Neural progenitor cell (in vitro differentiated cells): ENCODE measurements at places on chromosomes 6 and 20. TPM values are rescaled to one million over a fixed set of nuclear protein-coding genes. Genes with fewer than 3 reads are reported as not detected.

DNA sequence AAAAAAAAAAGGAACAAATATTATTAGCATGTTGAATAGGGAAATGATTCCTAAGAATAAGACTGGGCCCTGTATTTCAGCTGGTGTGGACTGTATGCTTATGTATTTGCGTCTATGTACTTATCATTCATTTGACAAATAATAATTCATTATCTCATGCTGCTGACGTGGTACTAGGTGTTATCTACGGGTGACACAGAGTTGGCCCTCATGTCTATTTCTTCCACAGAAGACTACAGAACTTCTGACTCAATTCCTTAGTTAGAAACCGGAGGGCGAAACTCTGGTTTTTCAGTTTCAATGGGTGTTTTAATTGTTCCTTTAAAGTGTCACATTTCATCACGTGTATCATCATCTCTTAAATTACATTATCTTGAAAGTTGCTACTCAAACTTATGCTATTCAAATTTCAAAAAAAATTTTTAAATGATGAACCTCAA is 305.9 kb downstream of the CLIC5 start:
- no peaks in the 10 kb centered on the region for H3K27me3 ChIP-seq
- DNase-seq: no peak
- H3K36me3 ChIP-seq: no peaks in the 10 kb centered on the region
- H3K4me3 ChIP-seq: no peak overlapping the region

DNA sequence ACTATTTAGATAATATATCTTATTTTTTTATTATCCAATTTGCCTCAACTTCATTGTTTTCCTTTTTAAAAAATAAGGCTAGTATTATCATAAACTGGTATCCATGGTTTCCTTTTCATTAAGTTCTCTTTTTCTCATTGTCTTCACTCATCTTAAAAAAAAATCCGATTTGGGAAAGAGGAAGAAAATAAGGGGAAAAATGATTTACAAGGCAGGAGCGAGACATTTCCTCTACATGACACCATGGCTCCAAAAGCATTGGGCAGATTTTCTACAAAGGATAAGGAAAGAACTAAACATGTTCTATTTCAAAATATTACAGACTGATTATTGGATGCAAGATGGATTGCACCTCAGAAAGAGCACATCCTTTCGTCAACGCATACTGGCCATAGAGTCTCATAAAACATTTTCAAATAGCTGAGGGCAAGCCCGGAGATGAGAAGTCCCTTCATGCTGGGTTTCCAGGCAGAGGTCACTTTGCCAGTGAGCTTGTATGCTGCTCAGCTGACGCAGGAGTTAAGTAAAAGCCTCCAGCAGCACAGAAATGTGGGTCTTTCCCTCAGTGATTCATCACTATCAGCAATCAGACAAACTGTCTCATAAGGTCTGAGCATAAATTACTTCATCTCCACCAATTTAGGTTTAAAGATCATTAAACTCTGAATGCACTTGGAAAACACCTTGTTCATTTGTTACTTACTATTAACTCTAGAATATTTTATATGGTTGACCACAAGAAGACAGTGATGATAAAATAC is 129.0 kb upstream of the TNFAIP3 start:
- no peak for DNase-seq
- H3K4me3 ChIP-seq: no peak overlapping the region
- no peak overlapping the region for H3K27ac ChIP-seq

DNA sequence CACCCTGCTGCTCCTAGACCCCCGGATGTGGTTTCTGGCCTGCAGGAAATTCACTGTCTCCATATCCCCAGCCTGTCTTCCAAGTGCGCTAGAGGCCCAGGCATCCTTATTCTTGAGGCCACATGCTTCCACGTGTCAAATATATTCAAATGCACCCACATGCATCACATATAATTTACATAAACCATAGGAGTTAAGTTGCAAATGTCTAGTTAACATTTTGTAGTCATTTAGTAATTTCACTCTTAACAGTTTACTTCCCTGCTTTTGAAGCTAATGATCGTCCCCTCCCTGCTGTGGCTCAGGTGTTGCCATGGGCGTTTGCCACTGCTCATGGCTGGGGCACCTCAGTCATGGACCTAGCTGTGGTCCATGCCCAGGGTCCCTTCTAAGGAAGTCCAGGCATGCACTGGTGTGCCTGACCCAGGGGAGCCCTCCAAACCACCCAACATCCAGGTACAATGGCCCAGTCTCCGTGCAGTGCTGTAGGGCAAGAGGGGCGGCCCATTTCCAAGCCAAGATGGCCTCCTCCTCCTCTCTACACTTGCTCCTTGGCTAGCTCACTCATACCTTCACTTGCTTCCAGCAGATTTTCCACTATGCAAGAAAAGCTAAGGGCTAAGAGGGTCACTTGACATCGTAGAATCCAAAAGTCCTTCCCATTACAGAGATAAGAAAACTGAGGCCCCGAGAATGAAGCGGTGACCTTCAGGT is 42.4 kb downstream of the FGD2 start:
- H3K27ac ChIP-seq: no peak overlapping the region
- peaks cover 8% of the 10 kb centered on the region for H3K4me1 ChIP-seq
- DNase-seq: no peak
- H3K4me3 ChIP-seq: no peak overlapping the region
- no peaks in the 10 kb centered on the region for H3K36me3 ChIP-seq

EGFL8 gene
- 3.8 and 16.1 TPM in 2 replicates for total RNA-seq

TULP1 gene
- total RNA-seq: 0.46 TPM in 1 of 2 replicates, not detected in the other

WFDC13 gene
- total RNA-seq: not detected in 2 replicates
